Skin of body (tissue), 3 donors: ENCODE measurements at places on chromosomes 1 and 21.

GRCh38 chr1:174766727-174767126 is 233.0 kb upstream of the CACYBP start:
- no peak for DNase-seq

DNA sequence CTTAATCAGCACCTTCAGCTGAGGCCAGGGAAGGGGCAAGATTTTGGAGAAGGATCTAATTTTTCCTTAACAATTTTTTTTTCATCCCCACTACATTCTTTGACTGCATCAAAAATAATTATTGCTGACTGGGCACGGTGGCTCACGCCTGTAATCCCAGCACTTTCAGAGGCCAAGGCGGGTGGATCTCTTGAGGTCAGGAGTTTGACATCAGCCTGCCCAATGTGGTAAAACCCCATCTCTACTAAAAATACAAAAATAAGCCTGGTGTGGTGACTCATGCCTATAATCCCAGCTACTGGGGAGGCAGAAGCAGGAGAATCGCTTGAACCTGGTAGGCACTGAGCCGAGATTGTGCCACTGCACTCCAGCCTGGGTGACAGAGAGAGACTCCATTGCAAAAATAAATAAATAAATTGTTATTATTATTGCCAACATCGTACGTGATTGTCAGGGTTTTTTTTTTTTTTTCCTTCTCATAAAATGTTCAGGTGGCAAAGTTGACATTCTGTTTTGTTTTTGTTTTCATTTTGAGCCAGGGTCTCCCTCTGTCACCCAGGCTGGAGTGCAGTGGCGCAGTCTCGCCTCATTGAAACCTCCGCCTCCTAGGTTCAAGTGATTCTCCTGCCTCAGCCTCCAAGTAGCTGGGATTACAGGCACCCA is 37.3 kb upstream of the MORC3 start:
- DNase-seq = no peak

- no peak for DNase-seq
Measured at GRCh38 chr1:47592296-47593012, 154.6 kb downstream of the FOXD2 start.

GRCh38 chr1:220767312-220768125 is 19.2 kb upstream of the MTARC1 start:
- no peak for DNase-seq

DNA sequence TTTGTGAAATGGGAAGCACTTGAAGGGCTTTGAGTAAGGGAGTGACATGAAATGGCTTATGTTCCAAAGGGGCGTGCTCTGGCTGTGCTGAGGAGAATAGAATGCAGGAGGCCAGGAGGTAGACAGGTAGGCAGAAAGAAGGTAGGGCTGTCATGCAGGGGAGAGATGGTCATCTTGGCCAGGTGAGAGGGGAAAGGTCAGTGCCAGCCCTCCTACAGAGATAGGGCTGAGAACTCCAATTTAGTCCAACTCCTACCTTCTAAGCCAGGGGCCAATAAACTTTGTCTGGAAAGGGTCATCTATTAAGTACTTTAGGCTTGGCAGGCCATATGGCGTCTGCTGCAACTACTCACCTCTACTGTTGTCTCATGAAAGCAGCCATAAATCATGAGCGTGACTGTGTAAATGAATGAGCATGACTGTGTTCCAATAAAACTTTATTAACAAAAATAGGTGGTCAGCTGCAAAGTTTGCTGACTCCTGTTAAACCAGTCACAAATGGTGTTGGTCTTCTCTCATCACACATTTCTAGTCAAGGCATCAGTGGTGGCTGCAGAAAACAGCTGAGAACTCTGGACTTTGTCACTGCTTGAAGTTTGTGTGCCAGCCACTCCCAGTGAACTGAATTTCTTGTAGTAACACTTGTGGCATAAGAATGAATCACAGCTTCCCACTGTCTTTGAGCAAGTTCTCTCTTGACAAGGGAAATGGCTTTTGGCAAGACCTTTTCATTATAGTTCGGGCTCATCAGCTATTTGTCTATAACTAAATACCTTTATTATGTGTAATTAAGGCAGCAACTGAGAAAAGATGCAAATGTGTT is 32.0 kb upstream of the CD2 start:
- DNase-seq = no peak
